A375 (cell line): ENCODE measurements at places on chromosomes 4 and X. TPM values are rescaled to one million over a fixed set of nuclear protein-coding genes. Genes with fewer than 3 reads are reported as not detected.

The CSN1S1 gene
- total RNA-seq, result not detected in 2 replicates

The SASH3 gene
- total RNA-seq, result not detected in 2 replicates

The NOCT gene
- 35.2 and 35.4 TPM in 2 replicates for total RNA-seq

The EGFL6 gene
- not detected in 2 replicates for total RNA-seq

The ADAD1 gene
- total RNA-seq, result not detected in 2 replicates

The SLC4A4 gene
- total RNA-seq, result 0.68 and 0.88 TPM in 2 replicates

The PFKFB1 gene
- total RNA-seq, result 0.15 and 0.19 TPM in 2 replicates

The SHROOM3 gene
- total RNA-seq, result 11.7 and 13.1 TPM in 2 replicates

The UGT8 gene
- total RNA-seq, result 6.8 and 7.7 TPM in 2 replicates

The SRPK3 gene
- 1.8 and 2.0 TPM in 2 replicates for total RNA-seq

The SHOX gene
- not detected in 2 replicates for total RNA-seq

The DCAF8L2 gene
- total RNA-seq, result 0.05 TPM in 1 of 2 replicates, not detected in the other

The LPAR4 gene
- 0.27 and 0.41 TPM in 2 replicates for total RNA-seq

The JADE3 gene
- total RNA-seq, result 3.7 and 4.9 TPM in 2 replicates

The SSX2B gene
- total RNA-seq, result 24.9 and 31.2 TPM in 2 replicates
